Activated T-helper 1 cell treated with Interleukin-2 at 50 U/mL for 16 hours (primary cell): ENCODE measurements at places on chromosomes 2 and 18.

- no peak for DNase-seq
Measured at GRCh38 chr2:212135739-212136138, 402.9 kb downstream of the ERBB4 start.

DNA sequence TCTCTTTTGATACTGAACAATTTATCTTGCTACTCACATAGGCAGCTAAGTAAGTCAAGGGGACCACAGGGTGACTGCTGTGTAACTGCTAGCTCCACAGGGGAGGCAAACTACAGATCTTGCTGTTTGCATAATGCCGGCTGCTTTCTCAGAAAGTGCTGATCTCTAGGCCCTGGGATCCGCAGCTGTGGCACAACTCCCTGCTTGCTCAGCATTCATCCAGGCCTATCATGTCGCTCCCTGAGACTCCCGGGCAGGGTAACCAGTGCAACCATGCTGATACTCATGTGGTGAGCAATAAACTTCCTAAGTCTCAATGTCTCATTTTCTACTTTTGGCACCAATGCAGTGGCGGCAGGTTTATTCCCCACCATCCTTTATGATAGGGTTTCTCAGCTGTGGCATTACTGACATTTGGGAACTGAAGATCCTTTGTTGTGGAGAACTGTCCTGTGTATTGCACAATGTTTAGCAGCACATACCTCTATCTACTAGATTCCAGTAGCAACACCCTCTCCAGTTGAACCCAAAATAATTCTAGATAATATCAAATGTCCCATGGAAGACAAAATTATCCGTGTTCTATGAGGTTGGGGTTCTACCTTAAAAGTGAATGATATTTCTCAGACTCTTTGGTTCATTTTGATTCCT lies 1101.3 kb downstream of the LRP1B start:
- no peak for DNase-seq

GRCh38 chr18:42141439-42141838 lies 186.4 kb downstream of the PIK3C3 start:
- no peak for DNase-seq

DNA sequence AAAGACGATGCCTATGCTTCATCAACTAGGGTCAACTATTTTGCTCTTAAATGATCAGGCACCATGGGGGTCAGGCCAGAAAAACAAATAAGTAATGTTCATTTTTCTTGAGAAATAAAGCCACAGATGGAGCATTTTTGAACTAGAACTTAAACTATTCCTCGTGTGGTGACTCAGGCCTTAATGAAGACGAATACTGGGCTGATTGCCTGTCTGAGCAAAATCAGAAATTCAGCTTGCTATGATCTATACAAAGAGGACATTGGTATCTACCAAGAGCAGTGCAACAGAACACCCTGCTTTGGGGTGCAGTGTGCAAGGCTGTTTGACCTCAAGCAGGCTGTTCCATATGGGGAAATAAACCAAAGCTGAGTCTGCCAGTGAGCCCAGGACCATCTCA lies 176.0 kb downstream of the NRP2 start:
- DNase-seq, result no peak

DNA sequence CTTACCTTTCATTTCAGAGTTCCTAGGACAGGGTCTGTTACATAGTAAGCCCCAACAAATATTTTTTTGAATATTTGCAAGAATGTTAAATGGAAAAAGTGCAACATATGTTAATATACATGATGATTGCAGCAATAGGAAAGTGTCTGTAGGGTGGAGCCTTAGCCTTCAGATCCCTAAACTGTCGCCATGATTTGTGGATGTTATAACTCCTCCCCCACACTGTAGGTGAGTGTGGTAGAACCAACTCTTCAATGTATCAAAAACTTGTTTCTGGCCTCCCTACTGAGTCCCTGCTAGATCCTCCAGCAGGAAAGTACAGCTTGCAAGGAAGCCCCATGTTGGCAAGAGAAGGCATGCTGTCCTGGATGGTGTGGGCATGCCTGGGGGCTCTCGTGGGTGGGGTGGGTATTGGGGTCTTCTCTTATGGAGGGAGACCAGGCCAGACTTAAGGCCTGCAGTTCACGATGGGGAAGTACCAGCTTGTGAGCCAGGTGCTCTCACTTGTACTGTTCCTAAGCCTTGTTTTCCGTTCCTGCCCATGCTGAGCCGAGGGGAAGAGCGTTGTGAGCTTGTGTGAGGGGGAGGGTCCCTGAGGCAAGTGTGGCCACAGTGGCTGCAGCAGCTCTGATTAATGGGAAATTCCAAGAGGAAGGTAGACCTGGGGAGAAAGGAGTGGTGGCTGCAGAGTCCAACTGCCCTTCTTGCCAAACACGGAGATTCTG lies 11.4 kb downstream of the FHOD3 start:
- no peak for DNase-seq

DNA sequence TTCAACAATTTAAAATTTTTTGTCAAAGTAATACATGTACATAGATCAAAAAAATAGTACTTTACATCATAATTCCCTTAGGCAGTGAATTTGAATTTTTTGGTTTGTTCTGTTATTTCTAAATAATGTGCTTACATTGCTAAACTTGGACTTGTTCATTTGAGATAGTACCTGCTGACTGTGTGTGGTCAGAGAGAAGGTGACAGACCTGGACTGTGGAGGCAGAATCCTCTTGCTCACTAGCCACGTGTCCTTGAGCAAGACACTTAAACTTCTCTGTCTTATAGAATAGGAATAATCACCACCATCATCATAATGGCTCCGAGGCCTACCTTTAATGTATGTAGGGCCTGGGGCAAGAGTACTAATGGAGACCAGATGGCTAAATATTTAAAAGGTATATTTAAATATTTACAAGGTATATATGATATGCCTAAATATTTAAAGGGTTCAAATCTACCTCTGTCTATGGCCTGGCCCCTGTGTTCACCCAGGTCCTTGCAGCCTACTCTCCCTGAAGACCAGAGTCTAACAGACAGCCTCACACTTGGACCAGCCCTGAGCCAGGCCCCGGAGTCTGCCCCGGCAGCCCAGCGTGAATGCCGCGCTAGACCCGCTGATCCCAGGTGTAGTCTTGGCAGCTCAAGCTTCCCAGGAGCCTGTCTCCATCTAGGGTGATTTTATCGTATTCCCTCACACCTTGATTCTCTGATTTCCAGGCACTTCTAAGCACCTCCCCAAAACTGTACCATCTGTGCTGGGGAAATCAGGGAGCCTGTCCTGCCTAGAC lies 33.5 kb downstream of the ZNF532 start:
- no peak for DNase-seq

DNA sequence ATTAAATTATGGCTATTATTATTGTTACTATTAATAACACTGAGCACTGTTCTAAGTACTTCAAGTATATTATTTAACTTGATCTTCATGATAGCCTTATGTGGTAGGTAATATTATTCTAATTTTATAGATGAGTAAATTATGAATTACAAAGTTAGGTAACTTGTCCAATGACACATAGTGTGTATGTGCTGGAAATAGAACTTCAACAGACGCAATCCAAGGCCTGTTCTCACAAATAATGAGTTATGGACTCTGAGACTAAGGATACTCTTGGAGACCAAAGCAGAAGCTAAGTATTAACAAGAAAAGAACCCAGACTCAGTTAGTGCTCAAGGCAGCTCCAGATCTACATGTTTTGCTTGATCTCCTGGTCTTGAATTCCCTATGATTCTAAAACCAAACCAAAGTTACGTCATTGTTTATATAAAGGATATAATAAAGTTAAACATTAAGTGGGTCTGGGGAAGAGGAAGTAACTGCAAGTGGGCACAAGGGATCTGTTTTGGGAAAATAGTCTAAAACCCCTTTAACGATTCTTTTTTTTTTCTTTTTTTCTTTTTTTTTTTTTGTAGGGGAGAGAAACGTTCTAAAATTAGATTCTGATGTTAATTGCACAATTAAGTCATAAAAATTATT lies 211.3 kb downstream of the ERBB4 start:
- DNase-seq, result no peak

- DNase-seq, result no peak
Measured at GRCh38 chr2:120632796-120633646, 102.6 kb upstream of the GLI2 start.

GRCh38 chr2:36404318-36404717 lies 48.7 kb downstream of the CRIM1 start:
- DNase-seq, result no peak

- DNase-seq, result no peak
Measured at GRCh38 chr2:46229134-46230063, 67.8 kb upstream of the EPAS1 start.

DNA sequence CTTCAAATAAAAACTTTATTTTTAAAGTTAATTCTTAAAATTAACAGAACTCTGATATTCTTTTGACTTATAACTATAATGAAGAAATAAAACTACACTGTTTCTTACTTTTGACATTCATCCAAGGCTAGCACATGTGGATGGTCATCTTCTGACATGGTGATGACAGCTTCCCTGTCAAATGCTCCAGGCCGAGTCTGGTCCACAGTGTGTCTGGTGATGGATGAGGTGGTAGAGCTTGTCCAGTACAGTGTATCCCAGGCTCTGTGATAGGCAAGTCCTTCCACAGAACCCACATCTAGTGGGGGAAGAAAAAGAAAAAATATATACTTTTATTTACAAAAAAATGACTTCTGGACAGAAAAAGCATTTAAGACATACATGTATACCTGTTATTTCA lies 1529.5 kb downstream of the LRP1B start:
- DNase-seq, result no peak

DNA sequence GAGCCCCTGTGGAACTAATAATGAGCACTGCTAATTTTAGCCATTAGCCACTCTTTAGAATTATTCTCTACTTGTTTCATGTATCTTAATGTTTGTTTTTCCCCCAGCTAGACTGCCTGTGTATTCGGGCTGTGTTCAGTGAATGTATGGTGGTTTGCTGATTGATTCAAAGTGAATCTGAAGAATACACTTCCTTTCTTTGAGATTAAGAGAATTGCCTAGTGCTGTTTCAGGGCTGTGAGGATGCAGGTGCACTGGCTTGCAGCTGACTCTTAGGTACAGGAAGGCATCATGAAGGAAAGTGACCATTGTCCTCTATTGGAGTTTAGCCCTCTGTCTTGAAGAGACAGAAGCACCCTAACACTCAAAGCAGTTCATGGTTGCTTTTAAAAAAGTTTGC lies 138.7 kb downstream of the CERS6 start:
- DNase-seq, result no peak

- no peak for DNase-seq
Measured at GRCh38 chr18:35786365-35787042, 186.0 kb upstream of the RMP24 start.

- DNase-seq, result no peak
Measured at GRCh38 chr18:63974991-63975390, 5.1 kb downstream of the SERPINB8 start.

- no peak for DNase-seq
Measured at GRCh38 chr18:44388329-44388728, 292.4 kb upstream of the SETBP1 start.

GRCh38 chr2:195672674-195673073 lies 15.6 kb downstream of the SLC39A10 start:
- no peak for DNase-seq

DNA sequence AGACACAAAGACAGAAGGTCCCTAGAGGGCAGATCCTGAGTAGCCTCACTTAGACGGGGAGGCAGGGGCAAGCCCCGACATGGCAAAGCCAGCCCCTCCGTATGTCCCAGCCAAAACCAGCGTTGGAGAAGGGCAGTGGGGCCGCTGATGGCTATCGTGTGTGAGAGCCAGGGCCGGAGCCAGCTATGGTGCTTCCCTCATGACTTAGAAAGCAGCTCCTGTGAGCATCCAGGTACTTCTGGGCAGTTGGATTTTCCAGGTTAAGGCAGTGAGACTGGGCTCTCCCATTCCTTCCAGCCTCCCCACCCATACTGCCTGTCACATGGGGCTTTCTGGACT lies 31.2 kb upstream of the ROCK2 start:
- no peak for DNase-seq

DNA sequence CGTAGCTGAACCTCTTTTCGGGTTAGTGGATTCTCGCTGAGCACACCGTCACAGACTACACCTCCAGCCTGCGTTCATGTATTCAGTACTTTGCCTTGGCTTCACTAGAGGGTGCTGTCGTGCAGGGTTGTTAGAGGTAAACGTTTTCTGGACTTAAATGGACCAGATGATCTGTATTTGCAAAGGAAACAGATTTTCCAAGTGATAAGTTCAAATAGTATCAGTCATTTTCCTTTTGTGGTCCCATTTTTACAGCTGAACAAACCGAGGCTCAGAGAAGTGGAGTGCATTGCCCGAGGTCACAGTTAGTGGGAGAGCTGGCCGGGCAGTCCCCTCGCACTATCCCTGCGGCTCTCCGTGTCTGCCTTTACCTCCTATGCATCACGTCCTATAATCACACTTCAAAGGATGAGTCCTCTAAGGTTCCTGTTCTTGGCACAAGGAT lies 125.9 kb downstream of the MAP4K4 start:
- DNase-seq, result peak; percentile 45

DNA sequence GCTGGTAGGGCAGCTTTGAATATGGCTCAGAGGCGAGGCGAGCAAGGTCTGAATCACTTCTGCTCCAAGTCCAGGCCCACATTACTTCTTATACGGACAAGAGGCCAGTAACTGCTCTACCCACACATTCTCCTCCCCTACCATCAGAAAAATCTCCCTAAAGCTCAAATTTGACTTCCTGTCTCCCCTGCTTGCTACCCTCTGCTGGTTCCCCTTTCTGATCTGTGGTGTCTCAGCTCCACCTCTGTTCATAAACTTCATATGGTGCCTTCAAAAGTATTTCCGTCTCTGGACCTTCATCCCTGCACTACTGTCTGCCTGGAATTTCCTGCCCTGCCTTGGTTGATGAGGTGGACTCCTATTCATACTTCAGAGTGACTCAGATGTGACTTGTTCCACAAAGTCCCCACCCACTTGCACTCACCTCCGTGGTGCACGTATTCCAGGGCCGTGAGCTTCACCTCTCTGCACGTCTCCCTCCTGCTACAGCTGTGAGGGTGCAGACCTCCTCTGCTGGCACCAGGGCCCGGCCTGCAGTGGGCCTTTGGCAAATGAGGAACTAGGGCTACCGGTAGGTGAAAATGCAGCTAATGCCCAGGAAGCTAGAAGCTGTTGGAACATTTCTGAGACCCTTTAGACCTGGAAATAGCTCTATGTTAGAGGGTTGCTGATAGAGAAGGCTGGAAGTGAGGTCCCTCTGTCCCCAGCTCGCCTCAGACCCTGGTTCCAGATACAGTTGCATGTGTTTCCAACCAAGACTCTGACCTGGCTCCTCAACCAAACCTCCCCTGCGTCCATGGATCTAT lies 24.6 kb upstream of the KCMF1 start:
- DNase-seq, result peak; percentile 24

GRCh38 chr2:137091704-137092103 lies 326.4 kb downstream of the THSD7B start:
- DNase-seq, result no peak

DNA sequence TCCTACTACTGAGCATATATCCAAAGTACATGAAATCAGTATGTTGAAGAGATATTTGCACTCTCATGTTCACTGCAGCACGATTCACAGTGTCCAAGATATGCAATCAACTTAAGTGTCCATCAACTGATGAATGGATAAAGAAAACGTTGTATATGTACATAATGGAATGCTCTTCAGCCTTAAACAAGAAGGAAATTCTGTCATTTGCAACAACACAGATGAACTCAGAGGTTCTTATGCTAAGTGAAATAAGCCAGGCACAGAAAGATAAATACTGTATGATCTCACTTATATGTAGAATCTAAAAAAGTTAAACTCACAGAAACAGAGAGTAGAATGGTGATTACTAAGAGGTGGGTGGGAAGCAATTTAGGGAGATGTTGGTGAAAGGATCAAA lies 149.2 kb downstream of the EVA1A start:
- DNase-seq, result no peak

GRCh38 chr2:71776227-71776626 lies 322.9 kb downstream of the DYSF start:
- no peak for DNase-seq
